GM23248 (cell line): ENCODE measurements at places on chromosomes 16 and 17.

DNA sequence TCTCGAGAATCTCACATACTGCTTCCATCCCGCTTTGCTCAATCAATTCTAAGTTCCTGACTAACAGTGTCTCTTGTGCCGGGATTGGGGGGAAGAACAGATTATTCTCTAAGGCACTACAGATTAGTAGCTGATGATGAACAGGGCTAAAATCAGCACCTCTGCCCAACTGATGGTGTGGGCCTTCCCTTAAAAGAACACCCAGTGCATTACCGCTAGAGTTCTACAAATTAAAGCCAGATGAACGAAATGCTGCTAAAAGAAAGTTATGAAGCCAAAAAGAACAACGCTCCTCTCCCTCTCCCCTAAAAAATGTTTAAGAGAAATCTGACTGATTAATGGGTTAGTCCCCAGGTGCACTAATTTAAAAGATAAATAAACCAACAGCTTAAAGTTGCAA is 4.4 kb downstream of the CDC27 start:
- DNase-seq = peak; percentile 67

GRCh38 chr17:64736804-64737492 is 74.8 kb upstream of the SMURF2 start:
- DNase-seq = peak; percentile 69

DNA sequence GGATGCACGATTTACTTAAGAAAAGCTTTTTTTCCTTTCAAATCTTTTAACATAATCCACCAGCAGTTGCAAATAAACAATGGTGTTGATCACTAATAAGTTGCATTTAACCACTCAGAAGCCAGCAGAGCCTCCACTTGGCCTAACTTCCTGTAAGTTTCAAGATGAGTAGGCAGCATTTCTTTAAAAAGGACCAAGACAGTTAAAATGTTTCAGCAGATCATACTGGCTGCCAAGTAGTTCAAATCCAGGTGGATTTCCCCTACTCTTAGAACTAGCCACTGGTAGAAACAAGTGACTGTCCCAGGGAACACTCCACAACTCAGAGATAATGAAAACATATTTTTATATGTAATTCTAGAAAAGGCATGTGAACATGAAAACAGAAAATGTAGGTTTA is 17.0 kb upstream of the RFFL start:
- no peak for DNase-seq

GRCh38 chr16:68217506-68217905 is 18.4 kb downstream of the ESRP2 start:
- no peak for DNase-seq

GRCh38 chr17:51500454-51500853 is 240.1 kb downstream of the UTP18 start:
- DNase-seq = no peak

GRCh38 chr16:60206516-60206915 is 1472.4 kb upstream of the GOT2 start:
- DNase-seq = no peak

GRCh38 chr16:85491798-85492294 is 121.3 kb upstream of the GSE1 start:
- DNase-seq = peak; percentile 45

GRCh38 chr16:82181461-82182185 is 11.6 kb upstream of the MPHOSPH6 start:
- DNase-seq = no peak
